NCI-H2107 (cell line): ENCODE measurements at places on chromosomes 13 and 19.

- DNase-seq, result no peak
Measured at GRCh38 chr19:35296644-35297514, 4.9 kb downstream of the MAG start.

- DNase-seq, result no peak
Measured at GRCh38 chr19:32828643-32829344, 40.8 kb downstream of the SLC7A9 start.

DNA sequence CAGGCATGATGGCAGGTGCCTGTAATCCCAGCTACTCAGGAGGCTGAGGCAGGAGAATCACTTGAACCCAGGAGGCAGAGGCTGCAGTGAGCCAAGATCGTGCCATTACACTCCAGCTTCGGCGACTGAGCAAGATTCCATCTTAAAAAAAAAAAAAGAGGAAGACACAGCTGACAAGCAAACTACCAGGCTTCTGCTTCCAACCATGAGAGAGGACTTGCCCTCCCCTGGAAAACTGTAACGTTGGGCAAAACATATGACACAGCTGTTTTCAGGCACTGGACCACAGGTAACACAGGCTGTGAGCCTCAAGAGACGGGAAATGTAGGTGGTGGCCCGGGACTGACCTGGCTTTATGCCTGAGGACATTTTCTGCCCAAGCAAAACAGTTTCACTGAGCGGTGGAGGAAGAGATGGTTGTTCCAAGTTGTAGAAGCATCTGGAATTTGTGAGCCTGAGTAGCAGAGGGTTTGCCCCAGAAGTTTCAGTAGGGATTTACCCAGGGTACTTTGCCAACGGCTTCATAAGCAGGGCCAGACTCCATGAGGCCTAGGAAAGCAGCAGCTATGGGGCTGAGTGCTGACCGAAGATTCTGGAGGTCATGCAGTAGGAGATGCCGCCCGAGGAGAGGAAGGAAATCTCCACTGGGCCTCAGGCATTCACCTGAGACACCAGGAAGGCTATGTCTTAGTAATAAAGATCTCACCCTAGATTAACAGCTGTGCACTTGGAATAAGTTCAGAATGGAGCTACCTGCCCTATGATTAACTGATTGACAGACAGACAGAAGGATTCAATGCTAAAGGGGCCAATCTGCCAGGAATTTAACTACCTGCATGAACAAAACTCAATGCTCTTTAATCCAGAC, 88.0 kb downstream of the ABCC4 start:
- DNase-seq, result no peak

DNA sequence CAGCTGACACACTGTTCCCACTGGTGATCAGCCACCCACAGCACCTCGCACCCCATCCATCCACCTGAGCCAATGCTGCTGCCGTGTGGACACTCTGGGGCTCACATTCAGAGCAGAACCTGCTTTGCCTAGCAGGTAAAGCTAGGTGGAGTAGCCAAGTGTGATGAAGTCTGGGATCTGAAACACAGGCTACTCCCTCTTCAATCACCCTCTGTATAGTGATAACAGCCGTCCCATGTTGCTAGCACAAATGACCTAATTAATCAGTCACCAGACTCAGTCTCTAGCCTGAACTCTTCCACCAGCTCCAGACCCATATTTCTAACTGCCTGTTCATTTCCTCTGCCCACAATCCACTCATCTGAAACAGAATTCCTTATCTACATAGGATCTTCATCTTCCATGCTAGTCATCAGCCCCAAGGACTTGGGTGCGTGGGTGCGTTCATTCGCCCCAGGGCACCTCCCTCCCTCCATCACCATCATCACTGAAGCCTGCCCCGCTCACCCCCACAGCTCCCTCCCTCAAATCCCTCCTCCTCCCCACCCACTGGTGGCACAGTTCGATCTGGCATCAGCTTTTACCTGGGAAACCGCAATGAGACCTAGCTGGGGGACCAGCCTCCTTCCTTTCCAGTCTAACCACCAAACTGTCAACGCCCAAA, 19.8 kb downstream of the STK24 start:
- no peak for DNase-seq

DNA sequence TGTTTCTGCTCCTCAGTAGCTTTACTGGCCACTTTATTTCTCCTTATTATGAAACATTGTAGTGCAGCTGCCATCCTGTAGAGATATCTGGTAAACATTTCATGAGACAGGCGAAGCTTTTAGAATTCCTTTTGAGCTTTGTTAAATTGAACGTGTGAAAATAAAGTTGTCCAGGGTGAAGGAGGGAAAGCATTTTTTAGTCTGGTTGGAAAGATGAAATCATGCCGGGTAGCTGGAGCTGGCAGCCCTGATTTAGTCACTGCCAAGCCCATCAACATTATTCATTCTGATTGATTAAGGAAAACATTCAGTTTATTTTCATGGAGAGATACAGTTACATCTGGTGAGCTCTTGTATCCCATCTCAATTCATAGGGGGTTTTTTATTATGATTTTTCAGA, 326.2 kb upstream of the GPC6 start:
- DNase-seq, result no peak

- no peak for DNase-seq
Measured at GRCh38 chr13:28375250-28375930, 119.5 kb downstream of the FLT1 start.
